ENCODE measurements at places on chromosomes 2 and 18.

DNA sequence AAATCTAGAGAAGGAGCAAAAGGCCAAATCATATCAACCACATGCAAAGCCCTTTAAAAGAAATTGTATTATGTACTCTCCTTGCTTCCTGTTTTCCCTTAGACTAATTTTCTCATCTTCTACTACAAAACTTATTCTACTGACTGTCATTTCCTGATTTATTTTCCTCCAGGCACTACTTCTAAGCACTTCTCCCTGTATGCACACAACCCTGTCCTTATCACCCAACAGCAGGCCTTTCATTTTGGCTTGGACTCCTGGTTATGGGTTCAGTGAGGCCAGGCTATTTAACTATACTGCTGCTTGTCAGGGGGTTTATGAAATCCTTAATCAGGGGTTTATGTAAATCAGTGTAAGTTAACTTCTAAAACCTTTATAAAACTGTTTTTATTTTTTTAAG, 205.1 kb upstream of the FAM98A start:
- DNase-seq = no peak

DNA sequence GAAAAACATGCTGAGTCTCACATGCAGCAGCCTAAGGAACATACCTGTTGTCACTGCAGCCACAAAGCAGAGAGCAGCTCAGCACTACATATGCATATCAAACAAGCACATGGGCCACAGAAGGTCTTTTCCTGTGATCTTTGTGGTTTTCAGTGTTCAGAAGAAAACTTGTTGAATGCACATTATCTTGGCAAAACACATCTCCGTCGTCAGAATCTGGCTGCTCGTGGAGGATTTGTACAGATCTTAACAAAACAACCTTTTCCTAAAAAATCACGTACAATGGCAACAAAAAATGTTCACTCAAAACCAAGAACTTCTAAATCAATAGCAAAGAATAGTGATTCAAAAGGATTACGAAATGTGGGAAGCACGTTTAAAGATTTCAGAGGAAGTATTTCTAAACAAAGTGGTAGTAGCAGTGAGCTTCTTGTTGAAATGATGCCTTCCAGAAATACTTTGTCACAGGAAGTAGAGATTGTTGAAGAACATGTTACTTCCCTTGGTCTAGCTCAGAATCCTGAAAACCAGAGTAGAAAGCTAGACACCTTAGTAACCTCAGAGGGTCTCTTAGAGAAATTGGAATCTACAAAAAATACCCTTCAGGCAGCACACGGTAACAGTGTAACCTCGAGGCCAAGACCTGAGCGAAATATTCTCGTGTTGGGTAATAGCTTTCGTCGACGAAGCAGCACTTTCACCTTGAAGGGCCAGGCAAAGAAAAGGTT, 34.1 kb downstream of the ZNF407 start:
- DNase-seq = no peak

DNA sequence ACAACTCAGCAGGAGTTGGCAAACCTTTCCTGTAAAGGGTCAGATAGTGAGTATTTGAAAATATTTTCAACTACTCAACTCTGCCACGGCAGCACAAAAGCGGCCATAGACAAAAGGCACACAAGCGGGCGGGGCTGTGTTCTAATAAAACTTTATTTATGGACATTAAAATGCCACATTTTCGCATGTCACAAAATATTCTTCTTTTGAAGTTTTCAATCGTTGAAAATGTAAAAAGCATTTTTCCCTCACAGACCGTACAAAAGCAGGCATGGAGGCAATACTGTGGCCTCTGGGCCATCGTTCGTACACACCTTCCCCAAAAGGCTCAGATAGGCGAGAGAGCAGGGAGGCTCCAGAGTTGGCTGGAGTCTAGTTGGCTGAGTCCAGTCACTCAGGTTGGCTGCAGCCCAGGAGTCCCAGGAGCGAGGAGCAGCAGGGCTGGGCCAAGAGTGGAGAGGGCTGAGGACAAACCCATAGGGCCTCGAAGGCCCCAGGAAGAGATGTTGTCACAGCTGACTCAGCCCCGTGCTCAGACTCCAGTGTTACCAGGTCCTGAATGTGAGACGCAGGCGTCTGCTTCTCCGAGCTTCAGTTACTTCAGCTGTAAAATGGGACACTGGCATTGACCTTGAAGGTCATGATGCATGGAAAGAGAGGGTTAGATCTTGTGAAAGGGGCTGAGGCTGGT, 42.5 kb downstream of the SDC1 start:
- no peak for DNase-seq

- peak; percentile 13 for DNase-seq
Observed at GRCh38 chr2:219087361-219087760, 26.6 kb upstream of the IHH start.

DNA sequence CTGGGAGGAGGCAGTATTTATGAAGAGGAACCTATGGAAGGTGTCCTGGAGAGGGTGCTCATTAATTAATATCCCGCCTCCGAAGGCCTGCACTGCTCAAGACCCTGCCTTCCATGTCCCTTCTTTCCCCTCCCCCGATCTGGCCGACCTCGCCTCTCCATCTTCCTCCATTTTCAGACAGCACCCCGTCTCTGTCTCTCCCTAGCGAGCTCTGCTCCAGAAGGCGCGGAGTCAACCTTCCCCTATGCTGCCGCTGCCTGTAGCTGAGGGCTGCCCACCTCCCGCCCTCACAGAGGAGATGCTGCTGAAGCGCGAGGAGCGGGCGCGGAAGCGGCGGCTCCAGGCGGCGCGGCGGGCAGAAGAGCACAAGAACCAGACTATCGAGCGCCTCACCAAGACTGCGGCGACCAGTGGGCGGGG, 1.1 kb upstream of the WBP1 start:
- no peak for DNase-seq
